ENCODE measurements at places on chromosomes 13 and 19.
A peak's percentile ranks its signal among the peaks of the same experiment; 100 is the strongest.

- no peak for DNase-seq
These were observed 283.2 kb upstream of the SLC10A2 start for GRCh38 chr13:103349211-103349980.

GRCh38 chr13:104106705-104107393, 1040.6 kb upstream of the SLC10A2 start:
- DNase-seq: peak; percentile 8

DNA sequence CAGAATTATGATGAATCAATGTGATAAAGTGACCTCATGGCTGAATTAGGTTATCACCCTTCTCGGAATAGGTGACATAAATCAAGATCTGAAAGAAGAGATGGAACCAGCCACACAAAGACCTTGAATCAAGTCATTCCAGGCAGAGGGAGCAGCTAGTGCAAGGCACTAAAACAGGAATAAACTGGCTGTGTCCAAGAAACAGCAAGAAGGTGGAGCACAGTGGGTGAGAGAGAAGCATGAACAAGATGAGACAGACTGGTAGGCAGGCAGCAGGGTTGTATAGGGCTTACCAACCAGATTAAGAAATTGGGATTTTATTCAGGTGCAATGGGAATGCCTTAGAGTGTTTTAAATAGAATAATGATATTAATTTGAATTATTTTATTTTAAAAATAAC, 470.3 kb downstream of the PCDH20 start:
- DNase-seq: no peak

- DNase-seq: no peak
These were observed at the start of gene TPGS1 for GRCh38 chr19:507286-508203. Gene TPGS1 (plus strand): TSS chr19:507497. CDS start chr19:507507, 10 bp downstream.

DNA sequence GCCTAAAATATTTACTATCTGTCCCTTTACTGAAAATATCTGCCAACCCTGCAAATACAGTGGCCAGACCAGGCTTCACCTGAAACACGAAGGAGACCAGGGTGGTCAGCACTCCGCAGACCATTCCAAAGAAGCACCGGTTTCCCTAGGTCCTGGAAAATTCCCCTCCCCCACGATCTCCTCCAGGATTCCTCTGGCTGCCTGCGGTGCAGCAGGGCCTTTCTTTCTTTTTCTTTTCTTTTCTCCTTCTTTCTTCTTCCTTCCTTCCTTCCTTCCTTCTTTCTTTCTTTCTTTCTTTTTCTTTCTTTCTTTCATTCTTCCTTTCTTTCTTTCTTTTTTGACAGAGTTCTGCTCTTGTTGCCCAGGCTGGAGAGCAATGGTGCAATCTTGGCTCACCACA, 152.7 kb downstream of the USP12 start:
- DNase-seq: no peak

- DNase-seq: no peak
These were observed 40.7 kb upstream of the SERPINE3 start for GRCh38 chr13:51298812-51299211.

DNA sequence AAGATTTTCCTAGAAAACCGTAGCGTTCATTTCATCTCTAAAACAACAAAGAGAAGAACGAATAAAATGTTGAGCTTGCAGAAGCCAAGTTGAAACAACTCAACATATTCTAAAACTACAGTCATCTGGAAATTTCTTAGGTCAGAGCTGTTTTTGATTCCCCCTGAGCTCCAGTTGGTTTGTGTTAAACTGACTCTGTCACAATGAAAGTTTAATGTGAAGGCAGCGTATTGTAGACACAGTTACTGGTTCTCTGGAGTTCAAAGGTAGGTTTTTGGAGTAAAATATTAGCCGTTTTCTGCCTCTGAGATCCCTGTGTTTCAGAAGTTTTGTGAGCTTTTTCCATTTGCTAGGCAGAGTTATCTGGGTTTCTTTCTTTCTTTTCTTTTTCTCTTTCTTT, 2.2 kb downstream of the ARHGEF7 start:
- no peak for DNase-seq

DNA sequence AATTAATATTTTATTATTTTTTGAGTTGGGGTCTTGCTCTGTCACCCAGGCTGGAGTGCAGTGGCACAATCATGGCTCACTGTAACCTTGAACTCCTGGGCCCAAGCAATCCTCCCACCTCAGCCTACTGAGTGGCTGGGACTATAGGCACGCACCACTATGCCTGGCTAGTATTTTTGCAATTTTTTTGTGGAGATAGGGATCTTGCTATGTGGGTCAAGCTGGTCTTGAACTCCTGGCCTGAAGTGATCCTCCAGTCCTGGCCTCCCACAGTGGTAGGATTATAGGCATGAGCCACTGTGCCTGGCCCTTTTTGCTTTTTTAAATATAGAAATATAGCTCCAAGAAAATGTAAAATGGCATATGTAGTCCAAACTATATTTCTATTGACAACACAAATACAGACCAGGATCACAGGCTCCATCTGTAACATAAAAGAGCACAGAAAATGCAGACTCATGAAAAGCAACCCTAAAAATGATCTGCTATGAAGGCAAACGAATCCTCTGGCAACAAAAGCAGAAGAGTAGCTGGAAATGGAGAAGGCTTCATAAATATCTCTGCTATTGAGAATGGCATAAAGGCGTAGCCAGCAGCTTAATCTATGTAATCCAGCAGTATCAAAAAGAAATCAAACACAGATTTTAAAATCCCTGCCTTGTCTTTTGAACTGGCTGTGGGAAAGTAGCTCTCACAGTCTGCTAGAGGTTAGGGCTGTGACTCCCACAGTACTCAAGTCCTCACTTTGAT, 200.6 kb downstream of the LHFPL6 start:
- no peak for DNase-seq

GRCh38 chr19:55488986-55489710, 912 bp downstream of the SSC5D start:
- no peak for DNase-seq

DNA sequence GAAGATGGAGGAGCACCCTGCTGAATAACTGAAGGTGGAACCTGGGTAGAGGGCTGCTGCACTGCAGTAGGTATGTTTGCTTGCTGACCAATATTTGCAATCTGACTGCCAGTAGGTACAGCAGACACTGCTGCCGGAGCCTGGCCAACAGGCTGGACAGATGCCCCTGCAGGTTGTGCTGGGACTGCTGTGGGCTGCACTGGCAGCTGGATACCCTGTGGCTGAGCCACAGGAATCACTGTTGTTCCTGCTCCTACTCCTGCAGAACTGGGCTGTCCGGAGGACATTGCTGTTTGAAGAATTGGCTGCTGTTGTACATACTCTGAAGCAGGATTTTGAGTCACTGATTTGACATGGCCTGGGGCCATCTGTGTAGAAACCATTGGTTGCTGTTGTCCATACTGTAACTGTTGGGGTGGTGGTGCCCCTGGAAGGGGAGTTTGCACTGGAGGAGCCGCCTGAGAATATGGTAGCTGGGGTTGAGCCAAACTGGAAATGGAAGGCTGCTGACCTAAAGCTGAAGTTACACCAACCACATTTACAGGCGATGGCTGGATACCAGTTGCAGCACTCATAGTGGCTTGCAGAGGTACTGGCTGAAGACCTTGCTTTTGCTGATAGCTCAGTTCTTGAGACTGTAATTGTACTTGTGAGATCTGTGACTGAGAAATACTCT, 2.2 kb downstream of the TSC22D1 start:
- no peak for DNase-seq

DNA sequence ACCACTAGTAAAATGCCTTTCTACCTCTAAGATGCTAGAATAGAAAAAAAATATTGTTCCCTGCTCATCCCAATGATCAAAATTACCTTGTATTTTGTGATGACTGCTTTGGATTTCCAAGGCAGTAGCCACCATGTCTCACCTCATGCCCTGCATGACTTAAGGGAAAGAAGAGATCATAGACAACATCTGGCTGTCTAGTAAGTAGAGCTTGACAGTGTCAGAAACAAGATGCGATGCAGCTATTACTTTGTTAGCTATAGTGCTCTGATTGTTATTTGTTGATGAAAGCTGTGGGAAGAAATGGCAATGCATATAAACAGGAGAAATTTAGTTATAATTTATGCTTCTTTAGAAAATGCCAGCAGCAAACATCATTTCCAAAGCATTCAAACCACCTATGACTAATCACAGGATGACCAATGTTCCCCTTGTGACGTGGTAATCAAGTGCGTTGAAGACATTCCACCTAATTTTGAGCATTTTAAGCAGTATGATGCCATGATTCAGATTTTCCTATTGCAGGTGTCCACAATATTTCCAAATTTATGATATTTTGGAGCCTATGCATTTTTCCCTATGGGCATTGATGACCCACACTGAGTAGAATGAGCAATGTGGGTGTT, 308.3 kb downstream of the KCNRG start:
- peak; percentile 74 for DNase-seq

GRCh38 chr13:38656699-38657098, 30.2 kb upstream of the FREM2 start:
- no peak for DNase-seq

GRCh38 chr13:58955546-58956385, 1208.0 kb downstream of the DIAPH3 start:
- DNase-seq: no peak

GRCh38 chr19:46755077-46755852, 9.0 kb upstream of the STRN4 start:
- DNase-seq: no peak

DNA sequence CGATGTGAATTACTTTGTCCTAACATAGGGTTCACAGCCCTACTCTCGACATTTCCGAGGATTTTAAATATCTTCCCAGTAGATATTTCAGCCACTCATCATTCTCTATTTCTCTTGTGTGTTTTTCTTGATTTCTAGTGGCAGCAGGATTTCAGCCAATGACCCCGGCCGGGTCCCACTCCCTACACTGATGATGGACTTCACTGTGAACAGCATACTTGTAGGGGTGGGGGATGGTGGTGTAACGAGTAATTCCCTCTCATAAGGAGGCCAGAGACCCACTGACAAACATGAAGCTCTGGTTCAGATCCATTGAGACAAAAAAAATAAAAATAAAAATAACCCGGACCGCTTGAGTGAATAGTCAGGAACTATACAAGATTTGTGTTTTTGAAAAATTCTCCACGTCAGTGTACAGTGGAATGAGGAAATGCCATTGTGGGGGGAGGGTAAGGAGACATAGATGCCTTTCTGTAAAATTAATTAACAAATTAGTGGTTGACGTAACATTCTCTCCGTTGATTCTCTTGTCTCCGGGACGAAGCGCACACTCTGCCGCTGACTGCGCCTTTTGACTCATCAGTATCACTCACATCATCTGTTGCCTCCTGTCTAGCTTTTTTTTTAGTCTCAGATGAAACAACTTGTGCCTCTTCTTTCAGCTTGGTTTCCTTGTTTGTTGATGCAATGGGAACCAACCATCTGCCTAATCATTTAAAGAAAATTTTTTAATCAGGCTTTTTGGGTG, 48.8 kb upstream of the IRS2 start:
- no peak for DNase-seq

DNA sequence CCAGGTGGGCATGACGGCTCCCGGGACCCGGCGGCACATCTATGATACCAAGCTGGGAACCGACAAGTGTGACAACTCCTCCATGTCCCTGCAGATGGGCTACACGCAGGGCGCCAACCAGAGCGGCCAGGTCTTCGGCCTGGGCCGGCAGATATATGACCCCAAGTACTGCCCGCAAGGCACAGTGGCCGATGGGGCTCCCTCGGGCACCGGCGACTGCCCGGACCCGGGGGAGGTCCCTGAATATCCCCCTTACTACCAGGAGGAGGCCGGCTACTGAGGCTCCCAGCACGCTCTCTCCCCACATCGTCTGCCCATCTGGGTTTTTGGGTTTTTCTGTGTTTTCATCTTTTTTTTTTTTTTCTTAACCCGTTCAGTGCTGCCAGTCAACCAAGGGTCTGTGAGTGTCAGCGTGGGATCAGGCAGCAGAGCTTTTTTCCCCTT, 2.3 kb upstream of the ABCA7 start:
- DNase-seq: no peak

DNA sequence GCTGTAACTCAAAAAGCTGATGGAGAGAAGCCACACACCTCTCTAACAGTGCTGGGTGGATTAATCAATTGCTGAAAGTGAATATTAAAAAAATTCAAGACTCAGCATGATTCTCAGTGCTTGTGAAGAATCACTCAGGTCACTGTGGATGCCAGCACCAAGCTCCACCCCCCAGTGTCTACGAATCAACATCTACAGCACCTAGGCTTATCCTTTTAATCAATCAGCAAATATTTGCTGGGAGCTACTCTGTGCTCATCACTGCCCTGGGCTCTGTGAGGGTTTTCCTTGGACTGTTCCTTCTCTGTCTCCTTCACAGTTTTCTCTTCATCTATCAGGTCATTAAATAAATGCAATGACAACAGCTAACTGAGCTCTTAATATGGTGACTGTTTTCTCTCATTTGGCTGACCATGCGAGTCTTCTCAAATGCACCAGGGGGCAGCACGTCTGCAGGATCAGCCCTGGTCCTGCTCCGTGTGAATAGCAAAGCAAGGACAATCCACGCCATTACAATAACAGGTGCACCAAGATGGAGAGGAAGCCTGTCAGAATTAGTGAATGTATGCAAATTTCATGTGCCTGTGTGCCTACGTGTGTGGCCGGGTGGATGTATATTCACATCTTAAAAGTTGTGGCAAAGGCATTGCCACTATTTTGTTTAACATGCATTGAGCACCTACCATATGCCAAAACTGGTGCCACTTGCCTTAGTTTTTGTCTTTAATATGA, 14.6 kb upstream of the C13orf42 start:
- no peak for DNase-seq

Measured in HS-27A (cell line).